ENCODE measurements at places on chromosomes 11 and 22.
A peak's percentile ranks its signal among the peaks of the same experiment; 100 is the strongest.

DNA sequence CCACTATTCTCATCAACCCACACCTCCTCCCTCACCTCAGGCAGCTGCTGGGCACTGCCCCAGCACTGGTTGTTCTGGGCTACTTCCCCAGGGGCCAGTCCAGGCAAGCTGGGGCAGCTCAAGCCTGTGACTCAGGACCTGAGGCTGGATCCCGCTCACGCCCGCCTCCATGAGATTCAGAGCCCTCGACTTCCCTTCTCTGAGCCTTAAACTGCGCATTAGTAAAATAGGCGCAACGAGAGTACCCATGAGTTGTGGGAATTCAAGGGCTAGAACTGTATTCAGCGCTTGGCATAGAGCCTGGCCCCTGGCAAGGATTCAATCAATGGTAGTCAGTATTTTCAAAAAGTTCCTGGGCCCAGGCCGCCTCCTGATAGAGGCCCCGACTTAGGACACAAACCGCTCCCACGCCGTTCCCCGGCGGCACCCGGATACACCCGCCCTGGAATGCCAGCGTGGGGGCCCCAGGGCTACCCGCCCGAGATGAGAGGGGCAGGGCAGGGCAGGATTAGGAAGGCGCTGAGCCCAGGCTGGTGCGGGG, 723 bp upstream of the CD82 start:
- DNase-seq: peak; percentile 64

DNA sequence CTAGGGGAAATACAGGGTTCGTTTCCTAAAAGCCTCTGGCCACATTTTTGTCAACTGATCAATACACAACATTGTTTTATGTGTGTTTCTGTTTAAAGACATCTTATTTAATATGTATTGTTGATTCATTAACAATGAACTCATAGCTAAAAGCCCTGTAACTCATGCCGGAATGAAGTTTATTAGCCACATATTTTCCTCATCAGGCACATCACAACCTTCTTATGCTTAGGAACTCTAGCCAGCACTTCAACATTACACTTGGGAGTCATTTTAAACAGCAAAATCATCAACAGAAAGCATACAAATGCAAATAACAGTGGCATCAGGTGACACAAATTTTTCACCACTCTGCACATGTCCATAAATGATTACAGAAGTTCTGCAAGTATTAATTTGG, 15.1 kb upstream of the BLID start:
- DNase-seq: no peak

GRCh38 chr11:71452199-71453036, 585 bp upstream of the NADSYN1 start:
- peak; percentile 43 for DNase-seq

- DNase-seq: no peak
These were observed 521.2 kb downstream of the KCNA4 start for GRCh38 chr11:29495676-29496075.

GRCh38 chr11:132311703-132312102, 941.3 kb downstream of the NTM start:
- DNase-seq: no peak

GRCh38 chr22:50621948-50622722, 5.8 kb downstream of the ARSA start:
- DNase-seq: no peak

GRCh38 chr11:133216813-133217212, 315.5 kb downstream of the OPCML start:
- no peak for DNase-seq

- DNase-seq: no peak
These were observed 10.5 kb downstream of the ARHGEF17 start for GRCh38 chr11:73318501-73319011.

DNA sequence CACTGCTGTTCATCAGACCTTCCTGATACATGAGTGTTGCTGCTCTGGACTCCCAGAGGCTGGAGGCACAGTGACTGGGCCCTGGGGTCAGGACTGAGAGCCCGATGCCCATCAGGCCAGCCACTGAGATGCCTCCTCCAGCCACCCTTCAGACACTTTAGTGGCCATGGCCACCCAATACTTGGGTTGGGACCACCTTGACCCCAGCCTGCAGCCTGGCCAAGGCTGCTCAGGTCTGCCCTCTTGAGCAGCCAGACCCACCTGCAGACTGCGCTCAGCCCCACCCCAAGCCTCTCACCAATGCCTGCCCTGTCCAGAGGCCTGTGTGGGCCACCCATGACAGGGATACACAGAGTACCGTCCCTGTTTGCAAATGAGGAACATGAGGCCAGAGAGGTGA, 4.2 kb downstream of the RNF215 start:
- DNase-seq: no peak

DNA sequence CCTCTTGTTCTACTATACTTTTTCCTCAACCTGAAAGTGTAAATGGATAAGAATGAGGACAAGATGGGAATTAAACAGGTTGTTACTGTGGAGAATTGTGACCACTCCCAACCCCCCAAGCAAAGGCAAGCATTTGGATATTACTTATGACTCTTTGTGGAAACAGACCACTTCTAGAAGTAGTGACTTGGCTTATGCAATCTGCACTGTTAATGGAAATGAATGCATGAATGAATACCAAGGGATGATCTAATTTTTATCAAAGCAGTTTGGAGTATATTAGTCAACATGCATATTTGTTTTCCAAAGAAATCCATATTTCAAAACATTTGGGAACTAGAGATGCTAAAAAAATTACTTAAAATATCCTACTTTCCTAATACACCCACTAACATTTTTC, 35.3 kb downstream of the AMOTL1 start:
- no peak for DNase-seq

GRCh38 chr11:117654281-117655255, 142.4 kb downstream of the DSCAML1 start:
- no peak for DNase-seq

GRCh38 chr11:131979364-131979763, 608.9 kb downstream of the NTM start:
- no peak for DNase-seq

- DNase-seq: no peak
These were observed 489.5 kb downstream of the TBC1D22A start for GRCh38 chr22:47251911-47252310.

DNA sequence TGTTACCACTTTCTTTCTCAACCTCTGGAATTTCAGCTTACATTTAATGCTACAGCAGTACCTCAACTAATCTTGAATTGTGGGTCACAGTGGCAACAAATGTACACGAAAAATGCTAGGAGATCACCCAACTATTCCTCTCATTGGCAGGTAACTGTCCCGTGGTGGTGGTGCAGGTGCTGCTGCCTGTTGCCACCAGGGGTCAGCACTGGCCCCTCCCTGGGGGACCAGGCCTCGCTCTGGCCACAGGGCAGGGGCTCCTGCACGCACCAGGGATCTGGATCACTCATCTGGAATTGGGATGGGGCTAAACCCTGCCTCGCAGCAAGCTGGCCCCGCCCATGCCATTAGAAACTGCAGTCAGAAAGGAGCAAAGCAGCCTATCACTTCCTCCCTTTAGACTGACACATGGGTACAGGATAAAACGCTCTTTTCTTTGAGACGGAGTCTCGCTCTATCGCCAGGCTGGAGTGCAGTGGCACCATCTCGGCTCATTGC, 6.9 kb upstream of the POLDIP3 start:
- DNase-seq: peak; percentile 23

GRCh38 chr22:17845790-17846189, 71.5 kb upstream of the BID start:
- no peak for DNase-seq

- no peak for DNase-seq
These were observed 16.6 kb upstream of the EFCAB6 start for GRCh38 chr22:43828725-43828997.

DNA sequence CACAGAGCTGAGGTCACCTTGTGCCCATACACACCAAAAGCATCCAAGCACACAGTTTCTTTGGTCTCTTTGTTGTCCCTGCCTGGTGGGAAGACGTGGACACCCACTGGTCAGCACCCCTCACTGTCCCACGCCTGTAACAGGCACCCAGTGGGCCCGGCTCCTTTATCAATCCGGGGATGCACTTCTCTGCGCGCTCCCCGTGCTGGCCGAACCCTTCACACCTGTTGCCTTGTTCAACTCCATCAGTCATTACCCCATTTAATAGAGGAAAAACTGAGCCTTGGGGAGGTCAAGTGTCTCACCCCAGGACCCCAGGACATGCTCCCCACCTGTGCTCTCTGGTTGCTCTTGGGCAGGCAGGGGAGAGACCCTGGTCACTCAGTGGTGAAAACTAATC, 49.7 kb upstream of the FGF3 start:
- no peak for DNase-seq

DNA sequence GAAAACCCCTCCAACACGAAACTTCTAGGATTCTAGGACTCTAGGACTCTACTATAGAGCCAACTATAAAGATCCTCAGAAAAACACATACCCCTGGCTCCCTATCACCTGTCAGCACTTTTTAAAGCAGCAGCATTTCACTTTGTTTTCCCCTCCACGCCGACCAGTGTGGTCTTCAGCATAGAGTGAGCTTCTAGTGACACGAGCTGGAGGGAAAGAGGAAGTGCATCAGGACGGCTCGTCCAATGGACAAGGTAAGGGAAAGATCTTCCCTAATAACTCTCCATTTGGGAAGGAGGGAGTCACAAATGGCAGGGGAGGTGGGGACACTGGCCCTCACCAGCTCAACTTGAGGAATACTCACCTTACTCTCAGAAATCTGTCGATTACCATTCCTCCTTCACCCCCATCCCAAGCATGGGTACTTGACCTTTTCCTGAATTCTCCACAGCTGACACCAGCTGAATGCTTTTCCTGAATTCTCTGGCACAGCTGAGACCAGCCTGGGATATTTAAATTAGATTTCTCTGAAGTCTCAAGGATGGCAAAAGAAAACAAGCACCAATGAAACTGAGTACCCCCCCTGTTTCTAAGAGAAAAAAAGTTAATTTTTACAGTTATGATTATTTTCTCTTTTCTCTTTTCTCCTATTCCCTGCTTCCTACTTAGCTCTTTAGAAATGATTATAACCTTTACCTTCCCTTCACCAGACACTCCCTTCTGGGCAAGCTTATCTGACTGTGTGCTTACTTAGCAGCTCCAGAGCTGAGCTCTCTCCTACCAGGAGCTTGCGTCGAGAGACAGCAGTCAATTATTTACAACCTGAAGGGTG, 33.3 kb upstream of the NNMT start:
- peak; percentile 16 for DNase-seq

GRCh38 chr22:30286813-30287647, 2.3 kb downstream of the CASTOR1 start:
- DNase-seq: peak; percentile 22

DNA sequence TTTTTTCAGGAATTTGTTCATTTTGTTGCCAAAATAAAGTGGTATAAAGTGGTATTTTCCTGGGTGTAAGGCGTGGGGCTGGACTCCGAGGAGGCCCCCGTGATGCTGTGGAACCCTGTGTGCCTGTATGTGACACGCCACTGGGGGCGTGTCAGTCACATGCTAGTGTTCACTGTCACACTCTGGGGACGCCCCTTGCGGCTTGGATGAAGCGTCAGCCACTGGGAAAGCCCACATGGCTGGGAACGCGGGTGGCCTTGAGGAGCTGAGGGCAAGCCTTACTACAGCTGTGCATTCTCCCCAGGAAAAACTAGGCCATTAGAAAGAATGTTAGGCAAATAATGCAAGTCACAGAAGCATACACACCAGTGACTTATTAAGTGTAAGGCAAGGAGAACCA, 77.0 kb upstream of the SLC25A18 start:
- no peak for DNase-seq

DNA sequence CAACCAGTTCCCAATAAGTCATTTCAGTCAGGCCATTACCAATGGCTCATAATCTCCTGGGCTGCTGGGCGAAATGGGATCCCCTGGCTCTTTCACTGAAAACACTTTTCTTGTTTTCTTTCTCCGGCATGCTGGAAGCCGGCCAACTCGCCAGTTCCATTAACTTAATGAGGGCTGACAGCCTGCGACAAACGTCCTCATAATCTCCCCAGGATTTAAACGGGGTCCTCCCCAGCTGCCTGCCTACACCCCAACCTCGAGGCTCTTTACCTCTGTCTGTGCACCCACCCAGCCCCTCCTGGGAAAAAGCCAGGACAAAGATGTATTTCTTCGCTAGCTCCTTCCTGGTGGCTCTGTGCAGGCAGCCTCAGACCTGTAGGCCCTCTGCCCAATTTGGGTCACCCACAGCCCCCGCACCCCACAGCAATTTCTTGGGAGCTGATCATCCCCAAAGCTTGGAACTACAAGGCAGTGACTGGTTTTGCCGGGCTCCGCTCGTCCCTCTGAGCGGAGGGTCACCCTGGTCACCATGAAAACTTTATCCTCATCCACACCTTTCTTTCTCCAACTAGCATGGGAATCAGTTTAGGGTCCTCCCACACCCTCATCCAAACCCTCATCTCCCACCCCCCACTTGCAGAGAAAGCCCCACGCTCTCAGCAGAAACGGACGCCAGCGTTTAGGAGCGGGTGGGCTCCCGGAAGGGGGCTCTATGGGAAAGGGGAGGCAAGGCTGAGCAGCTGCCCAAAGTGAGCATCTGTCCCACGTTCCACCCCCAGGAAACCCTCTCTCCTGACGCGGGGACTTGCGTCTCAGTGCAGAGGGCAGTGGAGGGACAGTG, 51.1 kb upstream of the KCNQ1OT1 start:
- peak; percentile 70 for DNase-seq

GRCh38 chr11:130787092-130787616, 129.1 kb downstream of the SNX19 start:
- DNase-seq: no peak

DNA sequence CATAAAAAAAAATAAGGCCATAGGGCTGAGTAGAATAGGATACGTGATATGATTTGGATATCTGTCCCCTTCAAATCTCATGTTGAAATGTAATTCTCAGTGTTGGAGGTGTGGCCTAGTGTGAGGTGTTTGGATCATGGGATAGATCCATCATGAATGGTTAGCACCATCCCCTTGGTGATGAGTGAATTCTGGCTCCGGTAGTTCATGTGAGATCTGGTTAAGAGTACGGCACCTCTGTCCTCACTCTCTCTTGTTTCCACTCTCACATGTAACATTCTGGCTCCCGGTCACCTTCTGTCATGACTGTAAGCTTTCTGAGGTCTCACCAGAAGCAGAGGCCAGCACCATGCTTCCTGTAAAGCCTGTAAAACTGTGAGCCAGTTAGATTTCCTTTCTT, 45.5 kb downstream of the RAB30 start:
- DNase-seq: no peak

DNA sequence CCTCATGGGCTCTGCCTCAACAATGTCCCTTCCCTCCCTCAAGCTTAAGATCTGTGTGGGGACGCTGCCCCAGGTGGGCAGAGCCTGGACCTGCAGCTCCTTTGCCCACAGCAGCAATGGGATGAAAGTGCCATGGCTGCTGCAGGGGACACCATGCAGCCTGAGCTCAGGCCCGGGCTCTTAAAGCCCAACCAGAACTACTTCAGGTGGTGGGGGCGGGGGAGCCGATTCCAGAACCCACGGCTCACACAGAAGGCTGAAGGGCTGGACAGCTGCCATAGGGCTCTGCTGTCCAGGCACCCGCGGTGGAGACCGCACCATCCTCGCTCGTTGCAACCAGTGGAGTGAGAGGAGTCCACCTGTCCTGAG, 12.5 kb downstream of the CHID1 start:
- DNase-seq: no peak

- DNase-seq: peak; percentile 31
These were observed 875.3 kb downstream of the NTM start for GRCh38 chr11:132245403-132246385.

Data from NCI-H2081 (cell line).